Activated CD4-positive, alpha-beta T cell treated with anti-CD3 and anti-CD28 coated beads for 1 hour (primary cell): ENCODE measurements at places on chromosomes 1 and 21.

DNA sequence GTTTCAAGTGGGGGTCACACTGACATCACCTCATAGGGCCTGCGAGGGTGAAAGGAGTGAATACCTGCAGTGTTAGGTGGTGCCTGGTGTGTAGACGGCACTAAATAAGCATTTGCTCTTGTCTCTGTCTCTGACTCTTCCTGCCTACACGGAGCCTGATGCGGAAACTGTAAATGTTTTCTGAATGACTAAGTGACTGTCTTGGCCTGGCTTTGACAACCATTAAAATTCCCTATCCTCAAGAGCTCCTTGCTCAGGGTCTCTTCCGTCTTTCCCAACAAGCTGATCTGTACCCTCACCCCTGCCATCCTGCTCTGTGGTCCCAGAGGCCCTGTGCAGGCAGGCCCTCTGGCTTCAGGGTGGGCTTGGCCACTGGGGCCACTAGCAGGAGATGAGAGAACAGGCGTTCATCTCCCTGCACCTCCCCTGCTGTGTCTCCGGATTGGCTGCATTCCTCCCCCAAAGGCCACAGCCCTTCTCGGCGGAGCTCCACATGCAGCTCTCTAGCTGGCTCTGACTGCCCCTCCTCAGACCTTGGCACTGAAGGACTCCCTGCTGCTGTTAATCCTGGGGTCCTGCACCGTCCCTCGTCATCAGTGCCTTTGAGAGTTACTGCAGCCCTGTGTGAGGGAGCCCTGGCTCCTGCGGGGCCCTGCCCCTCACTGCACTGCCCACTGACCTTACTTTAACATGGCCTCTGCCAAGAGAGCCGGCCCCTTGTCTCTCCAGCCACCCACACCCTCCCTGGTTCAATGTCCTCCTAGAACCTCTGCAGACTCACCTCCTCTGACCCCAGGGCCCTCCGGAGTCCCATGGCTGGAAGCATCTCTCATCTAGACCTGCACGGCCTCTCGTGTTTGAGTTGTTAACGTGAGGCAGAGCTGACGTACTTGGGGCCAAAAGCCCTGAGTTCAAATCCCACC, 211.1 kb downstream of the MATN1 start:
- DNase-seq: no peak

DNA sequence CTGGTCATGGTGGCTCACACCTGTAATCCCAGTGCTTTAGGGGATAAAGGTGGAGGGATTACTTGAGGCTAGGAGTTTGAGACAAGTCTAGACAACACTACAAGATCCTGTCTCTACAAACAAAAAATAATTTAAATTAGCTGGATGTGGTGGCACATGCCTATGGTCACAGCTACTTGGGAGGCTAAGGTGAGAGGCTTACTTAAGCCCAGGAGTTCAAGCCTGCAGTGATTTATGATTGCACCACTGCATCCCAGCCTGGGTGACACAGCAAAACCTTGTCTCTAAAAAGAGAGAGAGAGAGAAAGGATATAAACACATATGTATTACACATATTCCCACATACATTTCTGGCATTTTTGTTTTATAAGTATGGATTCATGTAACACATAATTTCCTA, 325.2 kb downstream of the DUSP10 start:
- no peak for DNase-seq

GRCh38 chr1:246639732-246640131, 73.5 kb downstream of the CNST start:
- DNase-seq: no peak

DNA sequence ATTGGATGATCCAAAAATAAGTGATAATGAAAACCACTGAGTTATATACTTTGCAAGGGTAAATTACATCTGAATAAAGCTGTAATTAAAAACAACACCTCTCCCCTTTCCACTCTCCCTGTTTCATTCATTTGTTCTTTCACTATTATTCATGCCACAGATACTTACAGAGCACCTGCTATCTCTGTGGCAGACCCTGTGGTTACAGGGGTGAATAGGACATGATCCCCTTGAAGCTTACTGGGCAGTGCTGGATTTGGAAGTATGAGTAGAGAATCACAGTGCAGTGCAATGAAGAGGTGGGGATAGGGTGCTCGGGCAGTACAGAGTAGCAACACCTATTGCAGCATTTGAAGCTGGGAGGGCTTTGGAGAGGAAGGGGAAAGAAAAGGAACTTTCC, 21.7 kb downstream of the ARV1 start:
- no peak for DNase-seq

DNA sequence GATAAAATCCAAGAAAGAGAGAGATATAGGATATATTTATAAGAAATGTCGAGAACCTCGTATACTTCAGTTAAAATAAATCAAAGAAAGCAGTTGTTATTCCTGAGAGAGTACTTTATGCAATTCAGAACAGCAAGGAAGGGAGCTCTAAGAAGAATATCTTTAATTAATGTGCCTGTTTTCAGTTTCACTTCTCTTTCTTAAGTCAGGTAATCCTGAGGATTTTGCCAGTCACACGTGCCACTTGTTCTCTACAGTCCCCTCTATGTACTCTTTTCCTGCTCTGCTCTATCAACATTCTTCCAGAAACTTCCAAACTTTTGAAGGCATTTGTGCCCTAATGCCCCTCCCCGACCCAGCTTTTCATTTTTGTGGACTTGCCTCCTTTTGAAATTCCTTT, 211.9 kb downstream of the AKT3 start:
- DNase-seq: no peak

- DNase-seq: no peak
Observed at GRCh38 chr1:91952187-91952586, 3.0 kb downstream of the BRDT start.

- no peak for DNase-seq
Observed at GRCh38 chr1:23400324-23401114, 24.0 kb downstream of the TCEA3 start.

DNA sequence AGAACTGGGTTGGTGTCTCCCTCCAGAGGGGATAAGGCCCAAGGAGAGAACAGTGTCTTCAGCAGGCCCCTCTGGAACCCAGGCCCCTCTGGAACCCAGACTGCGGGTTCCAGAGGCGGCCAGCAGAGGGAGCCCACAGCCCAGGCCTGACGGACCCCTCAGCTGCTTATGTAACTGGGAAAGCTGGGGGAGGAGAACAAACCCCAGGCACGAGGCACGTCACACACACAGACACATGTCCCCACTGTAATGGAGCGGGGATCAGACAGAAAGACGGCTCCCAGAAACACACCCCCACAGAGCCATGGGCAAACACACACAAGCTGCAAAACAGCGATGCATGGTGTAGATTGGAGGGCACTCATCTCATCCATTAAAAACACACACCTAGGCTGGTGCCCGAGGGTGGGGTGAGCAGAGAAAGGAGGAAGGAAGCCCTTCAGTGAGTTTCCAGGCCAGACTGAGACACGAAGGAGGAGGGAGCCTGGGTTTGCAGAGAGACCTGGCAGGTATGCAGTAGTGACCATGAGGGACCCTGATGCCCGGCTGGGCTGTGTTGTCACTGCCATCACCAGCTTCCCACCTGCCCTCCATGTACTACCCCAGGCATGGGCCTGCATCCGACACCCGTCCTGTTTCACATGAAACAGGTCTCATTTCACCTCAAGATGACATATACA, 2.8 kb upstream of the IGSF8 start:
- peak; percentile 56 for DNase-seq

- DNase-seq: no peak
Observed at GRCh38 chr1:16132325-16132785, 23.5 kb downstream of the EPHA2 start.

- no peak for DNase-seq
Observed at GRCh38 chr1:154423304-154423987, 18.3 kb downstream of the IL6R start.

DNA sequence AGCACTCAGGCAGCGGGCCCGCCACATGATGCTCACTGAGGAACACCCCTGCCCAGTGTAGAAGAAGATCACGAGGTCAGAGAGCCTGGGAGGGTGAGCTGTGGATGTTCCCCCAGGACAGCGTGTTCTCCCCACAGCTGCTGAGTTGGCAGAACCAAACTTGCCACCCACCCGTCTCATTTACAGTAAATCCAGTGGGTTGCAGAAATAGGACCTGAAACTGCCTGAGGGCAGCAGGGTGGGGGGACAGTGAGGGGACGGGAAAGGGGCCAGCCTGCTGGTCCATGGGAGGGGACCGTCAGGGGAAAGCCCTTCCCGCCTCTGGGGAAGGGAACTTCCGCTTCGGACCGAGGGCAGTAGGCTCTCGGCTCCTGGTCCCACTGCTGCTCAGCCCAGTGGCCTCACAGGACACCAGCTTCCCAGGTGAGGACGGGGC, at the start of gene C1QB:
Gene C1QB, plus strand, starts transcription at position 356 of the 436 bp plus-strand sequence. CDS start 6,227 bp downstream, outside the sequence.
- DNase-seq: no peak

- no peak for DNase-seq
Observed at GRCh38 chr1:23419180-23419579, 5.4 kb downstream of the TCEA3 start.

- no peak for DNase-seq
Observed at GRCh38 chr1:214251354-214251753, 29.6 kb upstream of the SMYD2 start.

GRCh38 chr21:45016406-45017038, 57.9 kb upstream of the ADARB1 start:
- DNase-seq: no peak

- DNase-seq: no peak
Observed at GRCh38 chr1:2642131-2642559, 9.3 kb upstream of the MMEL1 start.

GRCh38 chr1:47751996-47752451, 245.2 kb downstream of the TRABD2B start:
- no peak for DNase-seq

DNA sequence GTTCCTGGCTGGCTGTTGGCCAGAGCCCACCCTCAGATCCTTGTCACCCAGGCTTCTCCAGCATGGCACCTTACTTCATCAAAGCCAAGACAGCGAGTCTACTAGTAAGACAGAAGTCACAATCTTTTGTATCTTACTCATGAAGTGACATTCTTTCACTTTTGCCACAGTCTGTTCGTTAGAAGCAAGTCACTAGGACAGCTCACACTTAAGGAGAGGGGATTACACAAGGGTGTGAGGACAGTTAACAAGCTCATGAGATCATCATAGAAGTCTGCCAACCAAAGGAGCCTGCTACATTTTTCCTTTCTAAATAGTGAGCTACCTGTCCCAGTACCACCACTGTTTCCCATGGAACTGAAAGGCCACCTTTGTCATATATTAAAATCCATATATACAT, 61.5 kb downstream of the PACC1 start:
- no peak for DNase-seq

DNA sequence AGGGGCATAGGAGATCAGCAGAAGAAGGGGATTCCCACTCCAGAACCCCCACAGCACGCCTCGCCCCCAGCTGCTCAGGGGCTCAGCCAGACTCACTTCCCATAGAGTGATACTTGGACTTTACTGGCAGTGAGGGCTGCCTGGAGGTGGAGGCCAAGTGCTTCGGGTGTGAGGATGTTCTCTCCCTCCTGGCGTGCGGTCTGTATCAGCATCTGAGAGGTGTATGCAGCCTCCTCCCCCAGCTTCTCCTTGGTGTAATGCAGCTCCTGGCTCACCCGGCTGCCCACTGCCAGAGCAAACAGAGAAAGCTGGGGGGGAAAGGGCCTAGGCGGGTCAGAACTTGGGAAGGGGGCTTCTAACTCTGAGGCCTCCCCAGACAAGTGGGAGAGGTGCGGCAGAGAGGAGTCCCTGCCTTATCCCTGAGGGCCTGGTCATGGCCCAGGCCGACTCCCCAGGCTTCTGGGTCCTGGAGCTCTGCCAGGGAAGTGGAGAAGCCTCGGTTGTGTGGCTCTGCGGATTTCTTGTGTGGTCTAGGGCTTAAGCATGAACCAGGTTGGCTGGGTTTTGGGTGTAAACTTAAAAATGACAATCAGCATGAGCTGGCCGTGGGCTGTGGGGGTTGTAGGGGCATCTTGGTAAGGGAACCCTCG, 10.9 kb downstream of the PTCH2 start:
- DNase-seq: no peak

DNA sequence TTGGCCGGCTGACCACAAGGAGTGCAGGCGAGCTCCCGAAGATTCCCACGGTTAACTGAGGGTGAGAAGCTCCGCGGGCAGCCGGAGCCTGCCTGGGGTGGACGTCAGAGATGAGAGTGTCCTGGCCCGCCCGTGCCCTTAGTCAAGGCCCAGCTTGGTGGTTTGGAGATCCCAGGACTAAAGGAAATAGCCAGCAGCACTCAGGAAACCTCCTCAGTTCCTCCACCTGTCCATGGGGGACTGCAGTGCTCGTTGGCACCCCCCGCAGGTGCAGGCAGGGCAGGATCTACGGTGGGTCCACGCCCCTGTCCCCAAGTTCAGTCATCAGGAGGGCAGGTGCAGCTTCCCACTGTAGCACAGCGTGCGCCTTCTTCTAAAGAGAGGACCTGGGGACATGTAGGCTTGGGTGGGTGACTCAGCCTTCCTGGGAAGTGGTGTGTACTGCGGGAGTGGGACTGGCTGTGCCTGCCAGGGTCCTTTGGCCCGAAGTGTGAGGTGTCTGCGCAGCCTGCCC, 32.5 kb downstream of the SLX9 start:
- no peak for DNase-seq

DNA sequence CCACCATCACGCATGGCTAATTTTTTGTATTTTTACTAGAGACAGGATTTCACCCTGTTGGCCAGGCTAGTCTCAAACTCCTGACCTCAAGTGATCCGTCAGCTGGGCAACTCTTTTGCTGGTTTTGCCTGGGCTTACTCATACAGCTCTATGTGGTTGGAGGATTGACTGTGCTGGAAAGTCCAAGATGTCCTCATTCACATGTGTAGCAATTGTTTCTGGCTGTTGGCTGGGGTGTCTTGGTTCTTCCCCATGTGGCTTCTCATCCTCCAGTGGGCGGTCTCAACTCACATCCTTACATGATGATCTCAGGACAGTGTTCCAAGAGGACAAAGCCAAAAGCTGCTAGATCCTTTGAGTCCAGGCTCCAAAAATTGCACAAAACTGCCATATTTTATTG, 53.3 kb downstream of the TEX35 start:
- DNase-seq: no peak

DNA sequence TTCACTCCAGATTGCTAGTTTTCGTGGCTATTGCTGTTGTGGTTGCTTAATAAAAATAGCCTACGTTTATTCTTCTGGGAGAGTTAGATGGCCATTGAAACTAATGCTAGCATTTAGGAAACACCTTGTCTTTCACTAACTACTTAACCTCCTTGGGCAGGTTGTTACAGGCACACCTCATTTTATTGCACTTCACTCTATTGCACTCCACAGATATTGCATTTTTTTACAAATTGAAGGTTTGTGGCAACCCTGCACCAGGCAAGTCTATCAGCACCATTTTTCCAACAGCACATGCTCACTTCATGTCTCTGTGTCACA, 11.3 kb upstream of the MARK1 start:
- DNase-seq: no peak

GRCh38 chr1:150293433-150294253, at the start of gene MRPS21:
Gene MRPS21, plus strand, starts transcription at chr1:150293861. Its CDS starts 506 bp downstream, at chr1:150294367.
- peak; percentile 70 for DNase-seq

DNA sequence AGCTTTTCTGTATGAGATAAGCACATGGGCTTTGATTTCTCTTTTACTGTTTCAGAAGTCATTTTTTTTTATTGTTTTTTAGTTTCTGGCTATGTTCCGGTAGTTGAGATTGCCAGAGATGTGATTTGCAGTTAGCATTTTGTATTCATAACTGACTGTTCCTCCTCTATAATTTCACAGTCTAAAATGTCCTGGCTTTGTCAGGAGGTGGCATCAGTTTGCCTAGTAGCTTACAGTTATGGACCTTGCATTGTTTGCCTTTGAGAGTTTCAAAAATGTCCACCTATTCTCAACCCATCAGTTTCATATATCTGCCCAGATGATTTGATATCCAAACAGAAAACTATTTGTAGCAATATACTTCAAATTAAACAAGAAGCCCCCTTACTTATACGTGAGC, 39.5 kb upstream of the ST6GALNAC3 start:
- no peak for DNase-seq

GRCh38 chr1:12155328-12155727, 11.5 kb upstream of the TNFRSF1B start:
- DNase-seq: no peak
